Activated naive CD4-positive, alpha-beta T cell (primary cell): ENCODE measurements at places on chromosomes 3 and 15.

DNA sequence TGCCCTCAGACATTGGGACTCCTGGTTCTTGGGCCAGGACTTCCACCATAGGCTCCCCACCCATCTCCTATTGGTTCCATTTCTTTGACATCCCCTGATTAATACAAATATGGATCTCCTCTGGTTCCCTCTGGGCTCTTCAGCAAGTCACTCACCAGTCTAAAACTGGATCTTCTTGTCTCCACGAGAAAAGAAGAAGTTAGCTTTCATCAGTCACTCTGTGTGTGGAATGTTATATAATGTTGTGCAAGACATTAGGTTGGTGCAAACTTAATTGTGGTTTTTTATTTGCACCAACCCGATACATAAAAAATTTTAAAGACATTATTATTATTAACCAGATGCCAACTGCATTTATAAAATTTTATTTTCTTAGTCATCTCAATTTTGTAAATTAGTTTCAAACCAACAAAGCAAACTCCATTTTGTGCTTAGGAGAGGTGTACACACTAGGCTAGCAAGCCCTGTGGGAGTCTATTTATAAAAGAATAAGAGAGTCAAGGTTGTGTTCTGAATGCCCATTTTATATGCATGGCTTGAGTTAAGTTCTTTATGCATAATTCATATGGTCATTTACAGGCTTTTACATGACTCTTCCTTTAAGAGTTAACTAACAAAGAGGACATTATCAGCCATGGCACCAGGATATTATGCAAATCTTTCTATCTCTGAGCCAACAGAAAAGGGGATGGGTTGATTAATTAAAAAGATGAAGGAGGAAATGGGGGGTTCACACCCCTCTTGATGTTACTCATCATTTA lies 35.1 kb upstream of the IL12A start:
- no peak for DNase-seq

DNA sequence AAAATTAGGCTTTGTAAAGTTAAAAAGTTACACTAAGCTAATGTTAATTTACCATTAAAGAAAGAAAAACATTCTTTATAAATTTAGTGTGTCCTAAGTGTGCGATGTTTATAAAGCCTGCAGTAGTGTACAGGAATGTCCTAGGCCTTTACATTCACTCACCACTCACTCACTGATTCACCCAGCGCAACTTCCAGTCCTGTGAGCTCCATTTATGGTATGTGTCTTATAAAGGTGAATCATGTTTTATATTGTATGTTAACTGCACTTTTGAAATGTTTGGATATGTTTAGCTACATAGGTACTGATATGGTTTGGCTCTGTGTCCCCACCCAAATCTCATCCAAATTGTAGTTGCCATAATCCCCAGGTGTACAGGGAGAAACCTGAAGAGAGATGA lies 549.7 kb upstream of the EPHA6 start:
- DNase-seq, result no peak

DNA sequence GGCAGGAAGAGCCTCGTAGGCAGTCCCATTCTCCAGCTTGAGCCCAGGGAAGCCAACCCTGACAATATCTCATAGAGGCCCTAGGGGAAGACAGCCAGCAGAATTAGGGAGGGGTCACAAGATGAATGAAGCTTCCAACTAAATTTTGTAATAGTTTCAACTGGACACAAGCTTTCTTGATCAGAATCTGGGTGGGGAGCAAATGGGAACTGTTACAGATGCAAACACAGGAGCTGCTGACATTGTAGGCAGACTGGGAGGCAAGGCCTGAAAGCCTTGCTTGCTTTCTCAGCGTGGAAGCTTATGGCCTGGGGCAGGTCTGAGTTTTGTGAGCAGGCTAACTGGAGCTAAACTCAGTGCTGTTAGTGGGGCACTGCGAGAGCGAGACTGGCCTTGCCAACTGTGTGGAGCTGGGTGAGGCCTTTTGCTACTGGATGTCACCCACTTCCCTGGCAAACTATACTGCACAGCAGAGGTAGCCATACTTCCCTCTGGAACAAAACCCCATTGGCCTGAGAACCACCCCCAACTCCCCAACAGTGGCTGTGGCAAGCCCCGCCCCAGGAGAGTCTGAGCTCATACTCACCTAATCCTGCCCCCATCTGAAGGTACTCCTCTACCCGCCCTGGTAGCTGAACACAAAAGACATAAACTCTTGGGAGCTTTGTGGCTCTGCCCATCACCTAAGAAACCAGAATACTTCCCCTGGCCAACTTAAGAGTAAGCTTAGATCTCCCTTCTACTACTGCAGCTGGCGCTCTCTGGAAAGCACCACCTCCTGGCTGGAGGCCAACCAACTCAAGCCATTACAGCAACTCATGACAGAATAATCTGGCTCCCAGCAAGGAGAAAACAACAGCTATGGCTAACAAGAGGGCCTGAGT lies 42.9 kb downstream of the CFAP20DC start:
- DNase-seq, result no peak

DNA sequence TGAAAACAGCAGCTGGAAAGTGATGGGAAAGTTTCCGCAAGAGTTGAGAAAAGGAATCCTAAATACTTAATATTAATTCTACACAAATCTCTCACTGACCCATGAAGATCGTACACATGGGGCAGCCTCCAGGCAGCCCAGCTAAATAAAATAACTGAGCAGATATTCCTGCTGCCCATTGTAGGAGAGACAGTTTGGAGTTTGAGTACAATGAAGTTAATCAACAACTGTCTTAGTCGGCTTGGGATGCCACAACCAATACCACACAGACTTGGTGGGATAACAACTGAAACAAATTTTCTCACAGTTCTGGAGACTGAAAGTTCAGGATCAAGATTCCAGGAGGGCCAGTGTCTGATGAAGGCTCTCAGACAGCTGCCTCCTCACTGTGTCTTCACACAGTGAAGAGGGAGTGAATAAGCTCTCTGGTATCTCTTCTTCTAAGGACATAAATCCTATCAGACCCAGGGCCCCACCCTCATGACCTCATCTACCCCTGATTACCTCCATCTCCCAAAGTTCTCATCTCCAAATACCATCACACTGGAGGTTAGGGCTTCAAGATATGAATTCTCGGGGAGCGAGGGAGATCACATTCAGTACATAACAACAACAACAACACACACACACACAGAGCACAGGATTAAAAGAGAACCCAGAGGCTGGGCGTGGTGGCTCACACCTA lies 9.7 kb downstream of the TRPM7 start:
- no peak for DNase-seq
